SK-MEL-5 (cell line): ENCODE measurements at places on chromosomes 7 and 10.
A peak's percentile ranks its signal among the peaks of the same experiment; 100 is the strongest.

DNA sequence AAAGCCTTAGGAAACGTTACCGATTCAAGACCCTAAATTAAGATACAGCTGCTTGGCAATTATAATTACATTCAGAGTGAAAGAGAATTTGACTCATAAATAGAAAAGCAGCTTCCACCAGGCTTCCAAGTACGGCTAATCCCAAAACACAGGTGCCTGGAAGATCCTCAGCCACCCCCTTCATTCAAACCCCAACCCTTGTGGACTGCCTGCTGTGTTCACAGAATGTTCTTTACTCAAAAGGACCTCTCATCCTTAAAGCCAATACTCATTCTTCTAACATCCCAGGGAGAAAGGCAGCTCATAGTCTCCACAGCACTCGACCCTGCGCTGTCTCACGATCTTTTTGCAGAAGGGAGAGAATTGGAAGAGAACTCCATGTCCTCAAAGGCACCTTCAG is 32.9 kb downstream of the RNF32 start:
- DNase-seq, result no peak

- DNase-seq, result no peak
Measured at GRCh38 chr10:101612872-101613271, 24.8 kb downstream of the DPCD start.

GRCh38 chr7:33743594-33743993 is 161.7 kb upstream of the BMPER start:
- no peak for DNase-seq

DNA sequence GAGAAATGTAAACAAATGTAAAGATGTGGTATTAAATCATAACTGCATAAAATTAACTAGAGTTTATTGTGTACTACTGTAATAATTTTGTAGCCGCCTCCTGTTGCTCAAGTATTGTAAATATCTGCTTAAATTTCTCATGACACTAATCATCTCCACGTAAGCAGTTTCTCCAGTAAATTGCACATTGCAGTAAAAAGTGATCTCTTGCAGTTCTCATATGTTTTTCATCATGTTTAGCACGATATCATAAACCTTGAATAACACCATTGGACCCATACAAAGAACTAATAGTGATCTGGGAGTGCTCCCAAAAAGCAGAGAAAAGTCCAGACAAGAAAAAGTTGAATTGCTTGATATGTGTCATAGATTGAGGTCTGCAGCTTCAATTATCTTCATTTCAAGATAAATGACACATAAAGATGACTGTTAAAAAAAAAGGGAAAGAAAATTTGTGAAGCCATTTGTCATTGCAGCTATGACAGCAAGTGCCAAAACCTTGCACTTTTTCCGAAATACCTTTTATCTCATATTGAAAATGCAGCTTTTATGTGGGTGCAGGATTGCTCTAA is 15.3 kb downstream of the LIPA start:
- no peak for DNase-seq

DNA sequence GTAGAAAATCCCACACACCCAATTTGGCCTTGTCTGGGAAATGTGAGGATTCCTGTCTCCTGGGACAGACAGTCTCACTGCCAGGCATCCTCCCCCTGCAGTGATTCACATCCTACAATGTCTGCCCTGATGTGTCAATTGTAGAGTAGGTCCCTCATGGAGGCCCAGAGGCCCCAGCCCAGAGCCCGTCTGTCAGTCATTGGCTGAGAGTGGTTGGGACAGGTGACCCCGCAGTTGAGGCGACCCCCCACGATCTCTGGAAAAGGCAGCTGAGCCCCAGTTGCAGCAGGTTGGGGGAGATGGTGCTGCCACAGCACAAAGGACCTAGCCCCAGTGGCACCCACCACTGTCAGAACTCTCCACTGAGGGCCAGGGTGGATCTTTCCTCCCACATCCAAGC is 84.3 kb upstream of the INSIG1 start:
- DNase-seq, result no peak

GRCh38 chr7:154965014-154965413 is 37.9 kb downstream of the PAXIP1 start:
- DNase-seq, result no peak

DNA sequence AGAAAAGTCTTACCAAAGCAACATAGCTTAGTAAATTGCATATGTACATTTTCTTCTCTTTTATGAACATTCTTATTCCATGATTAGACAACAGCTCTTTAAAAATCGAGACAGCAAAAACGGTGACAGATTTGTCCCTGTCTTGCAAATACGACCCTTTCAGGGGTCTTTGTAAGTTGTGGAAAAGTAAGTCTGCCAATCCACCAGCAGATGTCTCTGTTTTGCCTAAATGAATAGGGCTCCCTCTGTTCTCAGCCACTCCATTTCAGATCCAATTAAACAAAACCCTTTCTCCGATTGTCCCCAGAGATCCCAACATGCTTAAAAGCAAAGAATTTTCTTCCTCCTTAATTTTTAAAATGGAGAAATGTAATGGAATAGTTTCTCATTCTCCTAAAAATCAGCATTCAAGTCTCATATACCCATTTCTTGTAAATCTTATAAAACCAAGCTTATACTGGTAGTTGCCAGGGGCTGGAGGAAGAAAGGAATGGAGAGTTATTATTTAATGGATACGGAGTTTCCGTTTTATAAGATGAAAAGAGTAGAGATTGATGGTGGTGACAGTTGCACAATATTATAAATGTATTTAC is 61.0 kb upstream of the NFE2L3 start:
- DNase-seq, result peak; percentile 87

- peak; percentile 88 for DNase-seq
Measured at GRCh38 chr10:119178372-119179119, at the start of gene PRDX3. Gene PRDX3 (minus strand): TSS chr10:119178812. CDS start chr10:119178790, 22 bp downstream.

GRCh38 chr10:30430544-30431298 is 3.3 kb upstream of the MAP3K8 start:
- DNase-seq, result no peak

DNA sequence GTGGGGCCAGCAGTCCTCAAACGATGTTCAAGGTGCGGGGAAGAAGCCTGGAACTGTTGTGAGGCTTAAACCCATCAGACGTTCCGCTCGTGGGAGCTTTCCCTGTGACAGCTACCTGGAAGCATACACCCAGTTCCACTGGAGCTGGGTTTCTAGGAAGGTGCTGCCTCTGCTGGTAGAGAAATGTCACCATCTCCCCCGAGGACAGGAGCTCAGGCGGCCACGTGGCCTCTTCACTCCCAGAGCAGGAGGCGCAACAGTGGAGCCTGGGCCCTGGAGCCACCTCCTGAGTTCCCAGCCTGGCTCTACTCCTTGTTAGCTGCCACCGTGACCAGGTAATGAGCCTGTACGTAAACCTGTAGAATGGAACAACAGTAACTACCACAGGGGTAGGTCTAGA is 156.1 kb downstream of the ADARB2 start:
- no peak for DNase-seq

DNA sequence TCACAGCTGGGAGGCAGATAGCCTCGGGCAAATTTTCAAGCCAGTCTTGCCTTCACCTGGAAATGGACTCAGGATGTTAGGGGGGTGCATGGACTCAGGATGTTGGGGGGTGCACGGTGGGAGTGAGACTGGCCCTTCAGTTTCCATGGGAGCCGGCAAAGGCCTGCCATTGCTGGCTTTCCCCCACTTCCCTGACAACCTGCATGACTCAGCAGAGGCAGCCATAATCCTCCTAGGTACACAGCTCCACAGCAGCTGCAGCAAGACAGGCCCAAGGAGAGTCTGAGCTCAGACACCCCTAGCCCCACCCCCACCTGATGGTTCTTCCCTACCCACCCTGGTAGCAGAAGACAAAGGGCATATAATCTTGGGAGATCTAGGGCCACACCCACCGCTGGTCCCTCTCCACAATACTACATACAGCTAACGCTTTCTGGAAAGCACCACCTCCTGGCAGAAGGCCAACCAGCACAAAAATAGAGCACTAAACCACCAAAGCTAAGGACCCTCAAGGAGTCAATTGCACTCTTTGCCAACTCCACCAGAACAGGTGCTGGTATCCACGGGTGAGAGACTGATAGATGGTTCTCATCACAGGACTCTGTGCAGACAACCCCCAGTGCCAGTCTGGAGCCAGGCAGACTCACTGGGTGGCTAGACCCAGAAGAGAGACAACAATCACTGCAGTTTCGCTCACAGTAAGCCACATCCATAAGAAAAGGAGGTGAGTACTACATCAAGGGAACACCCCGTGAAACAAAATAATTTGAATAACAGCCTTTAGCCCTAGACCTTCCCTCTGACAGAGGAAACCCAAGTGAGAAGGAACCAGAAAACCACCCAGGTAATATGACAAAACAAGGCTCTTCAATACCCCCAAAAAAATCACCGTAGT is 18.3 kb downstream of the C7orf25 start:
- DNase-seq, result no peak

GRCh38 chr10:49393757-49394156 is 2.1 kb downstream of the DRGX start:
- peak; percentile 2 for DNase-seq

GRCh38 chr7:40583667-40584444 is 449.1 kb downstream of the SUGCT start:
- peak; percentile 80 for DNase-seq

DNA sequence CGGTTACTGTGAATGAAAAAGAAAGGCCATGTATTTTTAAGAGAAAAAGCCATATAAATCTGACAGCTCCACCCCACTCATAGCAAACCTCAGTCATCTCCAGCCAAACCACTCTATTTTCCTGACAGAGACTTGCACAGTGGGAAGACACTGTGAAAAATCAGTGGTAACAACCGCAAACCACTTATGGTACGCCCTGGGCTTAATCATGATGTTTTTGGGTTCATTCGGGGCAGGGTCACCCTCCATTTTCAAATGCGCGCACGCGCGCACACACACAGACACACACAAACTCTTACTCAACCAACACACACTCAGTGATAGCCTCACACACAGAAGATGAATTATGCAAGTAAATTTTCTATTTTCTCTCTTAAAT is 82.1 kb upstream of the HPS1 start:
- no peak for DNase-seq
